Astrocyte of the cerebellum (primary cell): ENCODE measurements at places on chromosomes 7 and 10.

DNA sequence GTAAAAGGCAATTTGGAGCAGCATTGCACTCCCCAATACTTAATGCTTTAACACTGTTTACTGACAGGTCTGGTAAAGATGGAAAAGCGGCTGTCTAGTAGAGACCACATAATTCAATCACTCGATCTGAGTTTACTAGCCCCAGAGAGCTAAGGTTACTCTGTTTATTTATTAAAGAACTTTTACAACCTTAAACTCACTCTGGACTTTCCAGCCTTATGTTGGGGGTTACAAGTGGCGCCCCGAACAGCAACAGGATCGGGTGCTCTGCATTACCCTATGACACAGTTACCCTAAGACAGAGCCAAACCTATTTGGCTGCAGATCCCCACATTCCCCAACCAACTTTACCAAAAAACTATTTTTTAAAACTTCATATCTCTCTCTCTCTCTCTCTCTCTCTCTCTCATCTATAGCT is 43.9 kb downstream of the MRPS24 start:
- no peak for DNase-seq

DNA sequence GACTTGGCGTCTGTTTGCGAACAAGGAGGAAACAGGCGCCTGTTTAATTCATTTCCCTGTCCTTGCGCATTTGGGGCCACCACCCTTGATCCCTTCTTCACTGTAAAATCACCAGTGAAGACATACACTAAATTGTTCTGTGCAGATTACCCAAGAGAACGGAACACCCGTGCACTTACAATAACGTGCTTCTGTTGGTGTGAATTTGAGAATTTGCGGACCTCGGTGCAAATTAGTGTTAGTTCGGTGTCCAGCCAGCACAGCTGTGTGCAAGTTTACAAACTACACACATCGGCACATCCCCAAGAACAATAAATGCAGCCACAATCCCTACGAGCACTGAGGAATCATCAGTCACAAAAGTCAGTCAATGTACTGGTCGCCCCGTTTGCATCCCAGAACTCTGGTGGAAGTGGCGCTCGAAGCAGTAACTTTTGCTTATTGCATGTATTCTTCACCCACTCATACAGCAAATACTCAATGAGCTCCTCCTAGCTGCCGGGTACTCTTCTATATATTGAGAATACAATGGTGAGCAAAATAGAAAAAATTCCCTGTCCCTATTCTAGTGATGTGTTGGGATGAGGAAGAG is 786 bp upstream of the CNOT4 start:
- DNase-seq, result no peak

DNA sequence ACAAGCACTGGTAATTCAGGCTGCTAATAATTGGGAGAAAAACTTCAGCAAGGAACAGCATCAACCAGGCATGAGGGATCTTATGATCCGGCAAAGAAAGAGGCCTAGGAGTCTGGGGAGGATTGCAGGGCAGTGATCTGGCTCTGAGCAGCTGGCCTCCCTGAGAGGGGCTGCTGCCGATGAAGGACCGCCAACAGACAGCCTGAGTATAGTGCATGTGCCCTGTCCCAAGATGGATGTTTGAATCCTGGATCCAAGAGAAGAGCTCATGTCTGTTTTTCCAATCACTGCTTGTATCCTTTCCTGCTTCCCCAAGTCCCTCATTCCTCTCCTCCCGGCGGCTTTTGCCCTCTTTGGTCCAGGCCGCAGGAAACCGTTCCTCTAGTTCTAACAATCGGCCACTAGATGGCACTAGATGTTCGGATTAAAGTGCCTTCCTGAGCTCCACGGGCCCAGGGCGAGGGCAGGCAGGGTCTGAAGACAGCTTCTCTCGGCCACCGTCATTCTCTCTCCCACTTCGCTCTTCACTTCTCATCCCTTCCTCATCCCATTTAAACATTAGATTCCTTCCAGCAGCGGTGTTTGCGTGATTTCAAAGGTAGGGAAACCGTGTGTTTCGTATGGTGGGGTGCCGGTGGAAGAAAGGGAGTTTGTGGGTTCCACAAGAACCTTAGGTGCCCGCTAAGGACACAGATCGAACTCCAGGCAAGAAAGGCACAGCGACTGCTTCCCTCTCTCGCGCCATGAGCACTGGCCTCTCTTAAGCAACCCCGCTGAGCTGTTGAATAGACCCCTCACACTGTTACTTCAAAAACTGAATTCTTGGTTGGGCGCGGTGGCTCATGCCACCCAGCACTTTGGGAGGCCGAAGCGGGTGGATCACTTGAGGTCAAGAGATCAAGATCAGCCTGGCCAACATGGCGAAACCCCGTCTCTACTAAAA is 82.4 kb downstream of the ADCYAP1R1 start:
- DNase-seq, result peak; percentile 45

GRCh38 chr10:128324058-128324827 is 198.0 kb upstream of the MKI67 start:
- DNase-seq, result no peak

GRCh38 chr7:43295429-43295828 is 183.0 kb downstream of the HECW1 start:
- DNase-seq, result no peak

GRCh38 chr10:124125305-124126116 is 32.1 kb upstream of the CHST15 start:
- DNase-seq, result no peak

DNA sequence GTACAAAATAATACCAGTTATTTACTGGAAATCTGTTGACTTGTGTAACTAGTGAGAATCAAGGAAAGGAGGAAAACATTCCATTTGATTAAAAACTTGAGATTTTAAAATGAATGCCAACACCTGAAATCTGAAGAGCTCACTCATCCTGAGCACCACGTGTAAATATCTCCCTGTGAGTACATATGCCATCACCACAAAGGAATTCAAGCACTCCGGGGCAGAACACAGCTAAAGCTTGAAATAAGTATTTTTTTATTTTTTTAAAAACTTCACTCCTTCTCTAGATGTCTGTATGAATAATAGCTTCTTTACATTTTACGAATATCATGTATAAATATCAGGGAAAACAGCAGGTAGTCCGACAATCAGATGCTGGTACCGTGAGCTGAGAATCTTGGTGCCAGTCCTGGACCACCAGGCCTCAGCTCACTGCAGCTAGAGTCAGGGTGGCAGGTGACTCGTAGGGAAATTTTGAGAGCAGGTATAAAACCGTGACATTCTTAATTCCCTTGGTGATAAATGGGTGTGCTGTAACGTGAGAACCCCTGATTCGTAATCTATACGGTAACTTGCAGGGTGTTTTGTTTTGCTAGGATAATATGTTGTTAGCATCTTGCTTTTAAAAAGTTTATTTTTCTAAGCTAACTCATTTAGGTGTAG is 12.7 kb downstream of the LMTK2 start:
- peak; percentile 55 for DNase-seq

DNA sequence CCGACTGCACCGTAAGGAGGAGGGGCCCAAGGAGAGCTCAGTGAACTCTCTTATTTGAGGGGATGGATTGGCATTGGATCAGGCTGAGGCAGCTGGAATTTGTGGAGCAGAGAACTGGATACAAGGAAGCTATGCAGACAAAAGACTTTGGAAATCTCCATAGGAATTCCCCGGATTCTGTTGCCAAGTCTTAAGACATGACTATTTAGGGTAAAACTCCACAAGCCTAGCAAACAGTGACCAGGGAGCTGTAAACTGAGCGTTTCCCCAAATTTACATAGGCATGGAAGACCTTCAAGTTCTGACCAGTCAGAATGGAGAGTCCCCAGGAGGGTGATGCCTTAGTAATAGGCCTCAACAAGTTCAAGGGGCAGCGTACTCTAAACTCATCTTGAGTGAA is 82.5 kb upstream of the PCBD1 start:
- no peak for DNase-seq

DNA sequence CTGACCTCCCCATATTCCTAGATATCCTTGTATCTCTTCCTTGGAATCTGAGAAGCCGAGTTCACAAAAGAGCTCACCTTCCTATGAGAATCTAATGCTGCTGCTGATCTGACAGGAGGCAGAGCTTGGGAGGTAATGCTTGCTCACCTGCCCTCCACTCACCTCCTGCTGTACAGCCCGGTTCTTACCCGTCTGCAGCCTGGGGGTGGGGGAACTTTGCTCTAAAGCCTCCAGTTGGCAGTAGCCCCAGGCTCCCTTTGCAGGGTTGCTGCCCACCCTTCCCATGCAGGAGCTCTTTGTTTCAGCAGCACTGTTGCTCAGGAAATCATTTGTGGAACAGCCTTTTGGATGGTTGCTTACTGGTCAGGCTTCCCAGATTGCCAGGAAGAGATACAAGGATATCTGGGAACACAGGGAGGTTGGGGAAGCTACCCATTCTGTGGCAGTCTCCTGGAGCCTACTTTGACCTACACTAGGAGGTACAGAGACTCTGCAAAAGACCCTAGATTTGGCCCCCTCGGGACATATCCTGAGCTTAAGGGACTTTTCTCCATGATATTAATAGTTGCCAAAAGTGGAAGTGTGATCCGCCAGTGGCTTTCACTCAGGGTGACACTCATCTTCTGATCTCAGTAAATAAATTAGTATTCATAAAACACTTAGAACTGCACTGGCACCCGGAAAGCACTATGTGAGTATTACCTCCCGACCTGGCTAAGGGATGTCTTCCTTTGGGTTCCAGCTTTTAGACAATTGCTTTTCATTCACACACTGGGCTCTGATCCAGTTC is 363.7 kb upstream of the PODXL start:
- no peak for DNase-seq

DNA sequence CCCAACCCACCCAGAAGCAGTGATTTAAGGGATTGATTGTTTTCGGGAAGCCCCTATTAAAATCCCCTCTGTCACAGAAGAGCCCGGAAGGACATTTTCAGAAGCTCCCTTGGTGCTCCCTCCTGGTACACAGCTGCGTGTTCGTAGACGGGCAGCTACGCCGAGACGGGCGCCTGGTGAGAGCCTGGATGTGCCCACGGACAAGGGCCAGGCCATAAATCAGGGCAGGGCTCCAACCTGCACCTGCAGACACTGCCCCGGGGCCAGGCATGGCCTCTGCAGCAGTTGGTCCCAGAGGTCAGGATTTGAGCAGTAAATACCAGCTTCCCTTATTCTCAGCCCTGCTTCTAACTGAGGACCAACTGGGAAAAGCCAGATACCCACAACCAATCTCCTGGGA is 106.8 kb downstream of the PAXIP1 start:
- DNase-seq, result no peak

- no peak for DNase-seq
These were observed 14.9 kb upstream of the ADCK2 start for GRCh38 chr7:140657891-140658290.

GRCh38 chr10:70331486-70332268 is 47.9 kb upstream of the NPFFR1 start:
- peak; percentile 91 for DNase-seq

DNA sequence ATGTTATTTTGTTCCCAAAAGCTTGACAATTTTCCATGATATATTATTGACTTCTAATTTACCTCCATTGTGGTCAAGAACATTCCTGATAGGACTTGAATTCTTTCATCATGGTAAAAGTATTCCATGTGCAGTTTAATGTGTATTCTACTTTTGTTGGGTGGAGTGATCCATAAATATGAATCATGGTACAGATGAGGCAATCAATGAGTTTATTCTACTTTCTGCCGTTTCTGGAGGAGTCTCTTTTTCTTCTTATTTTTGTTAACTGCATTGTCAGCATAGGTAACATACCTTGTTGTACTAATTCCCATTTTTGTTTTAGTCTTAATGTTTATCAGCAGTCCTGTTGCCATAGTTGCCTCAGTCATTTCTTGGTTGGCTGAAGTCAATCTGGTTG is 69.6 kb downstream of the SHOC2 start:
- DNase-seq, result peak; percentile 13

DNA sequence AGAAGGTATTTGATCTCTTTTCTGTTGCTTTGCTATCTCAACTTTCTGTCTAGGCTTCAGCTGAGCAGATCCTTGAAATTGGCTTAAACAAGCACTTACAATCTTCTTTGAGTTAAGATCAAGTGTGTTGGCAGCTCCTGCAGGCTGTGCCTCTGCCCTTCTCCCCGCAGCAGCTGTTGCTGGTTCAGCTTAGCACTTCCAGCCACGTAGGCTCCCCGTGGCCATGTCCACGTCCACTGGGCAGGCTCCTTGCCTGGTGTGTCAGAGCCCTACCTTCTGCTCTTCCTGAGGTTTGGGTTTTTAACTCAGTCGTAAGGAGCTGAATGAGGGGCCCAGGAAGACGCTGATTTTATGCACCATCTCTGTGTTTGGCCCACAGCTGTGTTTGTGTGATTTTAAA is 47.2 kb downstream of the CAMK1D start:
- no peak for DNase-seq

DNA sequence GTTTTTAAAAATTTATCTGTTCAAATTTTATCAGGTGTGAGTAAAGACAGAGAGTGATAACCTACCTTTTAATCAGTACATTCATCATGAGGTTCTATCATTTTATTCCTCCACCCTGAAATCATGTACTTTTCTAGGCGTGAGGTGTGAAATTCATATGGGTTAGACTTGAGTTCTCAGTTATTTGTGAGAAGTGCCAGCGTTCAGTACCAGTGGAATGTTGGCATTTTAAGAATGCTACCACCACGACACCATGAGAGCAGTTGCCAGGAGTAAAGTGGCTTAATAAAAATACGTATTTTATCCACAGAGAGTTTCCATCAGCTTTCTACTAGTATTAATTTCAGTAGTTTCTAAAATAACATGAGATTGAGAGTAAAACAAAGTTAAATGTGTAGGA is 104.1 kb upstream of the FERD3L start:
- DNase-seq, result no peak

DNA sequence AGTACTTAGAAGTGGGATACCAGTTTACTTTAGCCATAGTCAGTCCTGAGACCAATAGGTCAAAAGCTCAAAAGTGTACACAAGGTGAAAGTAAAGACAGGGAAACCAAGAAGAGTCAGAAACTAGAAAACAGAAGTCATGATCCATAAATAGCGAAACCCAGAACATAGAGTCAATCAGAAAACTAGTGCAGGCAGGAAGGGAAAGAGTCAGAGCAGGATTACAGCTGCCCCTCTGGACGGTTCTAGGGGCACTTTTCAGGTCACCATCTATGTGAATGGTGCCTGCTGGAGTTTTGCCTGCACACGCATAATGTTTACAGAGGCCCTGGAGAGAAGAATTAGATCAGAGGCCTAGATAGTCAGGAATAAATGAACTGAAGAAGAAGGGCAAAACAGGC is 22.4 kb upstream of the DMTF1 start:
- no peak for DNase-seq

DNA sequence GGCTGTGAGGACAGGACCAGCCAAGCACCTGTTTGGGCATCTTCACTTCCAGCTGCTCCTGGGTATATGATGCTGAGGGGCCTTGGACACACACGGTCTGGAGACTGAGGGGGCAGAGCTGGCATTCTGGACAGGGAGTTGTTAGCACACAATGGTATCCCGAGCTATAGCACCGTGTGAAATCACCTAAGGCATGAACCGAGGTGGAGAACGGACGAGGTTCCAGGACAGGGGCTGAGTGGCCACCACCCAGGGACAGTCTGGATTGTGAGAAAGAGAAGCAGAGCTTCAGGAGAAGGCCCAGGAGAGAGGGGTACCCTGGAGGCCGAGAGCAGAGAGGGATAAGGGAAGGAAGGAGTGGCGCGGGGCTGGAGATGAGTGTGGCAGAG is 571.8 kb downstream of the TCERG1L start:
- no peak for DNase-seq

GRCh38 chr10:126372396-126372795 is 15.9 kb downstream of the ADAM12 start:
- DNase-seq, result no peak

- DNase-seq, result no peak
These were observed 27.0 kb upstream of the GLI3 start for GRCh38 chr7:42263971-42264370.

GRCh38 chr7:28686418-28686800 is 271.7 kb downstream of the TRIL start:
- peak; percentile 62 for DNase-seq

- no peak for DNase-seq
These were observed 97.8 kb downstream of the CDH23 start for GRCh38 chr10:71494476-71494875.

GRCh38 chr10:84525120-84525806 is 196.9 kb downstream of the CCSER2 start:
- no peak for DNase-seq
